Cerebellar cortex (tissue), 1 donor: ENCODE measurements at places on chromosomes 11 and 22.
A peak's percentile ranks its signal among the peaks of the same experiment; 100 is the strongest.

- DNase-seq: no peak
Observed at GRCh38 chr22:27075028-27075678, 417.8 kb downstream of the MIAT start.

DNA sequence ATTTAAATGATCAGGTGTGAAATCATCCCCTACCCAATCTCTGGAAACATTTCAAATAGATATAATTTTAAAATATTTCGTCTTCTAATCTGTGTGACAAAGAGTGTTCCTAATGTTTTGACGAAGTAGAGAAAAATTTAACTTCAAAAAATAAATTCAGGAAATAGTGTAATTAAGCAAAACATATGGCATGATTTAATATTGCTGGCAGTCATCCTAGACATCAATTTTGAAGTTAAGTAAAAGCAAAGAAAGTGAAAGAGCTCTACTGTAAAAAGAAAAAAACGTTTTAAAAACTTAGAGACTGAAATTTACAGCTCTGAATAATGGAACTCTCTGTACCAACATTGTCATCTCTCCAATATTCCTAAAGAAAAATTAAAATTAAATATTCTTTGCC is 1062.3 kb downstream of the LRRC4C start:
- DNase-seq: no peak

DNA sequence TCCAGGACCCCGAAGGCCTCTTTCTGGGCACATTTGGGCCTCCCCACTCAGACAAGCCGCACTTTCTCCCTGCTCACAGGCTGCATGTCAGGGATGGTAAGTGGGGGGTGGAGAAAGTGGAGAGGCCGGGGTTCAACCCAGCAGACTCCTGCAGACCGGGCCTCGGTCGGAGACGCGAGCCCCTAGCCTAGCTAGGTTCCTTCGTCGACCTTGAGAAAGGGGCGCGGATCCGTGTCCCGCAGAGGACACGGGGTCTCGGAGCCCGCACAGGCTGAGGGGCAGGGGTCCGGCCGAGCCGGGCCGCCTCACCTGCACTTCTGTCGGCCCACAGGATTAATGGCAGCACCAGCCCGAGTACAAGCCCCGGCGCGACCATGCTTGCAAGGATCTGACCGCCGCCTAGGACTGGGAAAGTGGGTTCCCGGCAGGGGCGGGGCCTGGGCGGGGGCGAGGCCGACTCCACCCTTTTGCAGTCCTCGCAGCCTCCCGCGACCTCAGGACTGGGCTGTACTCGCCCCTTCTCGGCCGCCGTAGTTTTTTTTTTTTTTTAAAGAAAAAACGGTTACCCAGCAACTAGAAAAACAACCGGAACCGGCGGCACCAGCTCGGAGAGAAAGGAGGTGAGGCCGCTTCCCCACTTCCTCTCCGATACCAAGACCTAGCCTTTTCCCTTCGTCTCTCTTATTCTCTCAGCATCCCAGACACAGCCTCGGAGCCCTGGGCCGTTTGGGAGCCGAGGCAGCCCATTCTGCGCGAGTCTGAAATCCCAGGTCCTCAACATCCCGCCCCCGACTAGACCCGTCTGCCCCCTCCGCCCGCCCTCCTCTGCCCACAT is at the start of the genes SIAE and SPA17:
Gene SIAE, minus strand, starts transcription at position 407 of the 835 bp plus-strand sequence. Its CDS starts 31 bp downstream, at position 376.
Gene SPA17, plus strand, starts transcription at position 572 of the 835 bp plus-strand sequence. CDS start 1,361 bp downstream, outside the sequence.
- DNase-seq: peak; percentile 92

- DNase-seq: no peak
Observed at GRCh38 chr11:33697997-33698396, 2.6 kb downstream of the C11orf91 start.

GRCh38 chr11:129117595-129118350 is 74.4 kb downstream of the ARHGAP32 start:
- DNase-seq: peak; percentile 63

GRCh38 chr11:121086866-121087265 is 14.2 kb upstream of the TECTA start:
- no peak for DNase-seq

DNA sequence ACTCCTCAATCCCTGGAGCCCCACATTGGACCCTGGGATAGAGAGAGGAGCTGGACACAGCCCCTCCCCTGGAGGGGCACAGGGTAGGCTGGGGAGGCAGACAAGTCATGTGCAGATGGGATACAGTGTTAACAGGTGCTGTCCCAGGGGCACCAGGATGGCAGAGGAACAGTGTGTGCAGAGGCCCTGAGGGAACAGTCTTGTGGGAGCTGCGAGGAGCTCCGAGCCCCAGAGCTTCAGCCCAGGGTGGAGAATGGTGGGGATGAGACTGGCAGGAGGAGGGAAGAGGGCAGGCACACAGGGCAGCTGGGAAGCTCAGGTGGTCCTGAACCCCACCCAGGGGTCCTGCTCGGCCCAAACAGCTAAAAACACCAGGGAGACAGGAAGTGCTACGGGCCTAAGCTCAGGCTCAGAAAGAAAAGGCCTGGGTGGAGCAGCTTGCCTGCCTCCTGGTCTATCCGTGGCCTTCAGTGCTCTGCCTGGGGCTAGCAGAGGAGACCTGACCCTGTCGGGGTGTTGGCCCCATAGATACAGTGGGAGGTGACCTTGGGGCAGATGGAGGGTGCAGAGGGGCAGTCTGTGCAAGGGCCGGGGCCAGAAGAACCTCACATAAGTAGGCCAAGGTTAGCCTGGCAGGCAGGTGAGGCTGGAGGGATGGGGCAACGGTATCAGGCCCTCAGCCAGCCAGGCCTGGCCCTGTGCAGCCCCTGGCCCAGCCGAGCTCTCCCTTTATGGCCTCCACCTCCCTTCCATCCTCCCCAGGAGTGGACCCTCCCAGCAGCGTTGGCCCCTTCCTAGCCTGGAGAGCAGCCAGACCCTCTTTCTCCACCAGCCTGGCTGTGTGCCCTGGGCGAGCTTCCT is 15.4 kb downstream of the CAPN5 start:
- DNase-seq: no peak

- no peak for DNase-seq
Observed at GRCh38 chr11:20087118-20087521, 73.2 kb downstream of the DBX1 start.

DNA sequence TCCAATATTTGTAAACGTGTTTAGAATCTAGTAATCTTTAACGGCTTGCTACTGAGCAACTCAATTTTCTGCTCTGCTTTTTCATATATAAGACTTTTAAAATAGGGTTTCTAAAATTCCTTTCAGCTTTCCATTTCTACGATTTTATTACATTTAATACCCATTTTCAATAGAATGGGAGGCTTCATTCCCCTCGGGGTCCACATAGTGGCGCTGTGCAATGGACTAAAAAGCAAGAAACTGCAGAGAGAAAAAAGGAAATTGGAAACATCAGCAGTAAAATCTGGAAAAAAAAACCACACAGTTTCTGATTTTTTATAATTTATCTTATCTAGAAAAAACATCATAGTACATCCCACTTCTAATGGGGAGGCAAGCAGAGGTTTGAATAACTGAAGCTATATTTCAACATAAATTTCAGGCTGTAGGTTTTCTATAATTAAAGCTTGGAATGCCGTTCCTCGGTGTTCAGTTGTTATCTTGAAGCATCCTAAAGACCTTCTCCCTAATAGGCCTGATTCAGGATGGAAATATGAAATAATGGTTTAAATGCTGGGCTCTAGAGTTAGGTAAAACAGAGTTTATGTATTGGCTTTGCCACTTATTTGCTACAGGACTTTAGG is 18.7 kb upstream of the JHY start:
- DNase-seq: peak; percentile 73

GRCh38 chr11:79055856-79056631 is 384.8 kb downstream of the TENM4 start:
- peak; percentile 52 for DNase-seq
